ENCODE measurements at places on chromosomes 5 and 9.

DNA sequence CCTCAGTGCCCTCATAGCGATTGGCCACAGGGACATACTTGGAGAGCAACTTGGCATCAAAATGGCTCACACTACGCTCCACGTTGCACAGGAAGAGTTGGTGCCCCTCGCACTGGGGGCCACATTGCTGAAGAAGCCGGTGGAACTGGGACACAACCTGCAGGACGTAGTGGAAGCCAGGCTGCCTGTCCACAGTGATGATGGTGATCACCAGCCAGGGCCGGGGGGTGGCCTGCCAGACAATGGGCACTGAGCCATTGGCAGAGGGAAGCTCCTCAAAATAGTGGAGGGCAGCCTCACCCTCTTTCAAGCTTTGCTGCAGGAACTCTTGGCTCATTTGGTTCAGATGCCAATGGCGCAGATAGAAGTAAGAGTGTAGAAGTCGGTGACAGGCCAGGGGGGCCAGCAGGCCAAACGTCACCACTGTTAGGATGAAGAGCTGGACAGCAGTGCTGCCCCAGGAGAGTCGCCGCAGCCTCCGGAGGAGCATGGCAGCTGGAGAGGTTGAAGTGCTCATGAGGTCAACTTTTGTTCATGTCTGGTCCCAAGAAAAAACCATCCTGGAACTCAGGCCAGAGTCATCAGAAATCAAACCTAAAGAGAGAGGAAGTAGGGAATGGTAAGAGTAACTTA is 41.1 kb upstream of the ALDOB start:
- no peak for DNase-seq

DNA sequence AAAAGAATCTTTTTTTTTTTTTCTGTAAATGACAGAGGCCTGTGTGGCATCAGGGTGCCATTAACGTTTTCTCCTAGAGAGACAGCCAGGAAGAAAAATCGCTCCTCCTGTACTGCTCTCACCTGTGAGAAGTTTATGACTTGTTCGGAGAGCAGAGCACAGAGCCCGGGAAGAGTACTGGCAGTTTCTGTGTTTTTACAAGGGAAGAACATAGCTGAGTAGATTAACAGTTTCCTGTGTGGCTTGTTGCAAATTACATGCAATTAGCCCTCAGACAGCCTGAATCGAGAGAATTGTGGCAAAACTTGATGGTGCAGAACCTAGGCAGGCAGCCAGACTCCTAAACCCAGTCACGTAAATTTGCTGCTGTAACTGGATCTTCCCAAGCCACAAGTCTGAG is 32.1 kb downstream of the PRKACG start:
- DNase-seq: no peak

DNA sequence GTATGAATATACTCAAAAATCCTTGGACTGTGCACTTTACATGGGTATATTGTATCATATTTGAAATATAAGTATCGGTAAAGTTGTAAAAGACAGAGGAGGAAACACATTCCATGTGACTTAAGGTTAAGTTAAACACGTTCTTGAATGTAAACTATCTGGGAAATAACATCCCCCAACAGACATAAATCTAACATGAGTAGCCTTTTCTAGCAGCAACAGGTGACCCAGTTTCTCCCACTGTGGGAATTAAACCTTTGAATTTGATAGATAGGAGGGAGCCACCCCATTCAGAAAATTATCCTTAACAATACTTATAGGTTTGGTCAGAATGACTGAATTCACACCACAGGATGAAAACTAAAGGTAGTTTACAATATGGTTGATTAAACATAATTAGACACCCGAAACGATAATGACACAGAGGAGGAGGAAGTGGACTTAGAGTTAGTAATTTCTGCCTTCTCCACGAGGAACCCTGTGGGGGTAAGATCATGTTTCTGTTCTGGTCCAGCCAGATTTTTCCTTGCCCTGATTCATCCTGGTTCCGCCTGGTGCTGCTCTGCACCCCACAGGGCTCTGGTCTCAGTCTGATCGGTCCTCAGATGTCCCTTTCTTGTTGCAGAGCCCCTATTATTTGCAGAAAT is 84.6 kb upstream of the DNAH5 start:
- no peak for DNase-seq

DNA sequence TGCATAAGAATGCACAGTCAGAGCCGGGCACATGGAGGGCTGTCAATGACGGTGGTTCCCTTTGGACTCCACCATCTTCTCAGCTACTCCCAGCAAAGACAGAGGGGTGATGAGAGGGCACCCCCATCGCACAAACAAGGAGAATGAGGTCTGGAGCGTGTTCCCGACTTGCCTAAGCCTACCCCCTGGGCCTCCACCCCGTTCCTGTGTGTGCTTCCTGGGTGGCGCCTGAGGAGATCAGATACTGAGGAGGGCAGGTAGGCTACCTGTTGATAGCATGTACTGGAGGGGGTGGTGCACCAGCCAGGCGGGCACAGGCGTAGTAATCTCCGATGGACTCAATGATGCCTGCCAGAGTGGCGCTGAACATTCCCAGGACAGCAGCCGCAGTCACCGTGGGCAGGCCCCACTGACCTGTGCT is 4.1 kb downstream of the SLC23A1 start:
- no peak for DNase-seq

DNA sequence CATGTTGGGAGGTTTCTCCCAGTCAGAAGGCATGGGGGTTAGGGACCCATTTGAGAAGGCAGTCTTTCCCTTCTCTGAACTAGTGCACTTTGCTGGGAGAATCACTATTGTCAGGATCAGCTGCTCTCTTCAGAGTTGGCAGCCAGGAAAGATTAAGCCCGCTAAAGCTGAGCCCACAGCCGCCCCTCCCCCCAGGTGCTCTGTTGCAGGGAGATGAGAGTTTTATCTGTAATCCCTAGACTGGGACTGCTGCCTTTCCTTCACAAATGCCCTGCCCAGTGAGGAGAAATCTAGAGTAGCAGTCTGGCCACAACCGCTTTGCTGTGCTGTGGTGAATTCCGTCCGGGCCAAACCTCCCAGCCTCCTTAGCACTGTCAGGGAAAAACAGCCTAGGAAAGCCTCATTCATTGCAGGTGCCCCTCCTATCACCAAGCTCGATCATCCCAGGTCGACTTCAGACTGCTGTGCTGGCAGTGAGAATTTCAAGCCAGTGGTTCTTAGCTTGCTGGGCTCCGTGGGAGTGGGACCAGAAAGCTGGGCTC is 69.8 kb downstream of the CNTLN start:
- no peak for DNase-seq

DNA sequence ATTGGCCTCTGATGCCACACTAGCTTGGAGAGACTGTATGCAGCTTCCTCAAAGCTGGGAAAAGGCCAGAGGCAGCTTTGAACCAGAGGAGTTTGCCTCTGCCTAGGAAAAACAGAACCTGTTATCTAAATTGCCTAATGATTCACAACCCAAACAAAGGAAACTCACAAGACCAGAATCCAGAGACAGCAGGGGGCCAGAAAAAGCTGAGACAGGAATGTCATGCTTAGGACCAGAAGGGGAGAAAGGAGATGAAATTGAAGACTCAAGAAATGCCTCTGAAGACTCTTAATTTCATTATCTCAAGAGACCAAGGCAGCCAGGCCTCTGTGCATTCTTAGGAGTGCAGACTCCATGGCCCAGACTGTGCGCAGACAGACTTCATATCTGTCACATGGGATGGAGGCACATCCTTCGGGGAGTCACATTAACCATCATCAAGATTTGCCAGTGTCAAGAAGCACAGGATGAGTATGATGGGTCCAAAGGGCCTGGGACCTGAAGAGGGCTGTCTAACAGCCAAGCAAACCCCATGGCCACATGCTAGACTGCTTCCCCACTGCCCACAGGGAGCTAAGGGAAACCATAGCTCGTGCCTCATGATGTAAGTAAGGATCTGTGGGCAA is 57.3 kb downstream of the ARSB start:
- no peak for DNase-seq

GRCh38 chr9:33190021-33190705 is 23.0 kb upstream of the B4GALT1 start:
- no peak for DNase-seq

GRCh38 chr5:55037046-55037771 is 13.2 kb downstream of the GZMK start:
- no peak for DNase-seq

DNA sequence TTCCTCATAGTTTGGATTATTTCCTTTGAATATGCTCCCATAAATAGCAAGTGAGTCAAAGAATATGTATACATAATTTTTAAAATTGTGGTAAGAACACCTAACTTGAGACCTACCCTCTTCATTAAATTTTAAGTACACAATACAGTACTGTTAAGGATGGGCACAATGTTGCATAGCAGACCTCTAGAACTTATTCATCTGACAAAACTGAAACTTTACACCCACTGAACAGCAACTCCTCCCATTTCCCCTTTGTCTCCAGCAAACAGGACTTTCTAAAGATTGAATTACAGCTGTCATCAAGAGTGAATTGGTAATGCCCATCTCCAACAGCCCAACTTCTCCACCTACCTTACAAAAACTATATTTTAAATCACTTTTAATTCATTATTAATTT is 388.9 kb downstream of the HTR1A start:
- no peak for DNase-seq

GRCh38 chr5:155929112-155929511 is 397.9 kb upstream of the SGCD start:
- no peak for DNase-seq

DNA sequence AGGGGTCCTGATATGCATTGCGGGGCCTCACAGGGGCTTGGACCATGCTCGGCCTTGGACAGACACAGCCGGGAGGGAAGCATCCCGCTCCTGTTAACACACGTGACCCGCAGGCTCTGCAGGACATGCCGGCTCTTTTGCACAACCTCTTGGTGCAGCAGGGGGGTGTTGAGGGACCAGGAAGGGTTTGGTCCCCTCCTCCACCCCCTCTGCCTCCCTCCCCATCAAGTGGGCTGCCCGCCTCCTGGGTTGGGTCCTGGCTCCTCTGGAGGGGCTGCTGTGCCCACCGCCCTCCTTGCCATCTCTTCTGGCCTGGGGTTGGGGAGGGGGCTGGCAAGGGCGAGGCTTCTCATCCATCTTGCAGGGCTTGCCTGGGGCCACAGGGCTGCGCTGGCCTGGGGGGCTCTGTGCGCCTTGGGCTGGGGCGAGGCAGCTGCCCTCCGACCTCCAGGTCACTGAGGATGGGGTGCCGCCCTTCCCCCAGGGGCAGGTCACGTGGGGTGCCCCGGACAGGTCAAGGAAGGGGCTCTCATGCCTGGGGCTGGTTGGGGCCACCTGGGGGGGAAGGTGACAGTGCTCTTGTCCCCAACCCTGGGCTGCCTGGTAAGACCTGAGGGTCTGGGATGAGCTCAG is 16.8 kb upstream of the SLC9A3 start:
- no peak for DNase-seq

- no peak for DNase-seq
Observed at GRCh38 chr9:35158501-35159280, 3.1 kb upstream of the UNC13B start.

DNA sequence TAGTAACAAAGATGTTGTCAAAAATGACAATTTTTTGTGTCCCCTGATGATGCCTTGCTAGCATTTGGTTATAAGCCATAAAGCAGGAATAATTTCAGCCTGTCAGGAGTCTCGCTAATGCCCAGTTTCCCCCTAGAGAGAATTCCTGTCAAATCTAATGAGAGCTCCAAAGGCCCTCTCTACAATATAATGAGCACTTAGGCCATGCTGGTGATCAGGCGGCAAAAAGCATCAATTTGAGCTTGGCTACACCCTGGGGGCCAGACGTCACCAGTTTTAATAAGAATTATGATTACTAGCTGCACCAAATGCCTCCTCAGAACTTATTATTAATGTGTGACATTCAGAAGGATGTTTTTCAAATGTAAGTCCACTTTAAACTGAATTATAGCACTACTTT is 6.1 kb downstream of the TLE1 start:
- DNase-seq: no peak

GRCh38 chr5:176185133-176185733 is 53.0 kb upstream of the SIMC1 start:
- no peak for DNase-seq

- DNase-seq: no peak
Observed at GRCh38 chr5:76657683-76658311, 34.6 kb upstream of the F2RL2 start.

DNA sequence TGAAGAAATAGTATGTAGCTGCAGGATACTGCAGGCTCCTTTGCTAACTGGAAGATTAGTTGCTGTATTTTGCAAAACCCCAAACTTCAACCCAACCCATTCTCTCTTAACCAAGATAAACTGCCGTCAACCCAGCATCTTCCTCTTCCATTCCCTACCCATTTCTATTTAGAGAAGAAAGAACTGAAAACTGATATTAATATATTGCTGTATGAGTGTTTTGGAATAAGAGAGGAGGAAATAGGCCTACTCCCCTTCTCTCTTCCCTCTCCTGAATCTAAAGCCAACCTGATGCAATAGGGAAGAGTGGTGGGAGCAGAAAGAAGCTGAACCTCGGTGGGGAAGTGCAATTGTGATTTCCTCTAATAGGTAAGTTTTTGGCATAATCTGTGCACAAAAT is 83.7 kb downstream of the TMEM215 start:
- DNase-seq: no peak

- DNase-seq: no peak
Observed at GRCh38 chr9:127506814-127507750, 55.8 kb downstream of the LRSAM1 start.

- no peak for DNase-seq
Observed at GRCh38 chr9:36731068-36731956, 158.6 kb downstream of the MELK start.

DNA sequence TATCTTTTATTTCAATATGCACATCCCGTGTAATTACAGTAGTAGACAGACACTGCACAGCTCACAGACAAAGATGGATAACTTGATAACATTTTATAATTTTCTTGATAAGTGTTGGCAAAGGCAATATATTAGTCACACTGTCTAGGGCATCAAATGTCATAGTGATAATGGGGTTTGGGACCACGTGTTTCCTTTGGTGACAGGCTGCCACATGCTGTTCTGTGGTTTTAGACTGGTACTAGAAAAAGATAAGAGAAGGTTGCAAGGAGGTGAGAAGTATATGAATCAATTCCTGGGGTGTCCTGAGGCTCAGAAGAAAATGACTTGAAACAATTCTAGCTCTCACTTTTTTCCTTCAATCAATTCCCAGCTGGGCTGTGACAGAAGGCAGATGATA is 258.8 kb upstream of the CHD1 start:
- no peak for DNase-seq

GRCh38 chr9:131391504-131391903 is 2.4 kb upstream of the PRRC2B start:
- DNase-seq: no peak

All from germinal center (tissue), 1 donor.